A172 (cell line): ENCODE measurements at places on chromosomes 3 and 15. TPM values are rescaled to one million over a fixed set of nuclear protein-coding genes. Genes with fewer than 3 reads are reported as not detected.

The SNUPN gene
- 39.3 and 53.6 TPM in 2 replicates for total RNA-seq

The TERC gene
- 145 and 302 TPM in 2 replicates for total RNA-seq

The KNSTRN gene
- 117 and 130 TPM in 2 replicates for total RNA-seq

The SCAANT1 gene
- not detected in 2 replicates for total RNA-seq

The CFAP100 gene
- not detected in 2 replicates for total RNA-seq

The DYNC1LI1 gene
- total RNA-seq, result 77.6 and 104 TPM in 2 replicates

The SLC22A14 gene
- not detected in 2 replicates for total RNA-seq

The MNS1 gene
- 7.8 and 9.3 TPM in 2 replicates for total RNA-seq

The CMTM7 gene
- 8.5 and 13.9 TPM in 2 replicates for total RNA-seq

The ZCWPW2 gene
- total RNA-seq, result not detected in 2 replicates

The NR1I2 gene
- total RNA-seq, result not detected in 2 replicates

DNA sequence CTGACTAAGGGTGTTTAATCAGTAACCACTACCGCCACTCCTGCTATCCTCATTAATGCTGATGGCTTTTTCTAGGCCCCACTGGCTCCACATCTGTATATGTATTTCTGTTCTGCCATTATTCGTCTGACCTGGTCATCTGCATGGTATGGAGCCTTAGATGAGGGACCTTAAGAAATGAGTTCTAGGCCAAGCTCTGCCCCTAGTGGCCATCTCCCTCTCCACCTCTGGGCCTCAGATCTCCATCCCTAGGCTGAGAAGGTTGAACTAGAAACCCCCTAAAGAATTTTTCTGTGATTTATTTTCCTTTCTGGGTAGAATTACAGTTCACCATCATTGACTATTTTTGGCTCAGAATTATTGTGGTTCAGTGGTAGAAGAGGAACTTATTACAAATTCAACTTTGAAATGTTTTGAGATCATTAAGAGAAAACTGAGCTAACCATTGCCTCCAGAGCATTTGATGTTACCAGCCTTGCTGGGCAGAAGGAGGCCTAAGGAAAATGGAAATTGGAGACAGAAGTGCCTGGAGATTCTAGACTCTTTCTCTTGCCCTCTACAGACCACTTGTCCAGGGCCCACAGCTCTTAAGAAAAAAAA, 325.2 kb upstream of the NR2E3 start:
- DNase-seq, result no peak

- no peak for DNase-seq
Measured at GRCh38 chr15:72820278-72820677, 36.7 kb upstream of the ADPGK start.

GRCh38 chr3:28907616-28908015, 373.3 kb upstream of the RBMS3 start:
- DNase-seq, result no peak

- DNase-seq, result peak; percentile 87
Measured at GRCh38 chr15:80455668-80456442, 51.7 kb downstream of the ARNT2 start.

DNA sequence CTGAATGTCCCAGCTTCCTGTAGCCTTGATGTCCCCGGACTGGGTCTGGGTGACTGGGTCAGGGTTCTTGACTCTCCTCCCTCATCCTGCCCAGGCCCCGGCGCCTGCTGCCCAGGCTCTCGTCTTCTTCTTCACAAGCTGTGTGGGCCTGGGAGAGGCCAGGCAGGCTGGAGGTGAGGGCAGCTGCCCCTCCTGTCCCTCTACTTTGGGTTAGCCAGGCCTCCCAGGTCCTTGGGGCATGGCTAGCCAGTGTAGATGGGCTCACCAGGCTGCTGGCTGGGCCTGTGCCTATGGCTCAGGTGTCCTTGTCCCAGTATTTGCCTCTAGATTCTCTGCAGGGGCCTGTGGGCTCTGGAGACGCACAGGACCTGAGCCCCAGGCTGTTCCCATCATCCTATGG, 31.8 kb downstream of the TKT start:
- DNase-seq, result no peak

GRCh38 chr3:49511639-49512038, 41.6 kb downstream of the DAG1 start:
- no peak for DNase-seq

DNA sequence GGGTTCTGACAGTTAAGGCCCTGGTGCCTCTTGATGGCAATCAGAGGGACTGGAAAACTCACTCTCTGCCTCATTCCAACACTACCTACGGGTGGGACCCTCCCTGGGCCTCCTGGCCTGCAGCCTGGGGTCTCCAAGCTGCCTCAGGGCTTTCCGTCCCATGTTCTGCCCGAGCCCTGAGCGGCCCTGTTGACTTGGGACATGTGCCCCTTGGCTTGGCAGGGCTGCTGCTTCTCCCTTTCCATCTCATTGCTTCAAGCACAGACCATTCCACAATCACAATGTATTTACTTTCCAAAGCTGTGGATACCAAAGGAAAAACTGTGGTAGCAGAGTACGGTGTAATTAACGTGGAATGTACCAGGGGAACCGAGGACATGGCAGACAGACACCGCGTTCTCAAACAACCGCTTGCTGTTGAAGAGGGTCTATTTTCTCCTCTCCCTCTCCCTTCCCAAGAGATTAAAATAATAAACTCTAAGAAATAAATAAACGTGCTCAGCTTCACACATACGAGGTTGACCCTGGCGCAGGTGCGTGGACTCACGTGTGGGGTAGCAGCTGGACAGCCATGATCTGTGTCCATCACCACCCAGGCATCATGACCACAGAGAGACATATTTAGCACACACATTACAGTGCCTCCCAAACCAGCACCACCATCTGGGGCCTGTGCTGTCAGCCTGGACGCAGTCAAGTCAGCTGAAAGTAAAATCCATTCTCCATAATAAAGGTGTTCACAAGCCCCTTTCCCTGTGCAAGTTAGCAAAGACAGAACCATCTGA, 172.0 kb downstream of the XXYLT1 start:
- DNase-seq, result no peak

DNA sequence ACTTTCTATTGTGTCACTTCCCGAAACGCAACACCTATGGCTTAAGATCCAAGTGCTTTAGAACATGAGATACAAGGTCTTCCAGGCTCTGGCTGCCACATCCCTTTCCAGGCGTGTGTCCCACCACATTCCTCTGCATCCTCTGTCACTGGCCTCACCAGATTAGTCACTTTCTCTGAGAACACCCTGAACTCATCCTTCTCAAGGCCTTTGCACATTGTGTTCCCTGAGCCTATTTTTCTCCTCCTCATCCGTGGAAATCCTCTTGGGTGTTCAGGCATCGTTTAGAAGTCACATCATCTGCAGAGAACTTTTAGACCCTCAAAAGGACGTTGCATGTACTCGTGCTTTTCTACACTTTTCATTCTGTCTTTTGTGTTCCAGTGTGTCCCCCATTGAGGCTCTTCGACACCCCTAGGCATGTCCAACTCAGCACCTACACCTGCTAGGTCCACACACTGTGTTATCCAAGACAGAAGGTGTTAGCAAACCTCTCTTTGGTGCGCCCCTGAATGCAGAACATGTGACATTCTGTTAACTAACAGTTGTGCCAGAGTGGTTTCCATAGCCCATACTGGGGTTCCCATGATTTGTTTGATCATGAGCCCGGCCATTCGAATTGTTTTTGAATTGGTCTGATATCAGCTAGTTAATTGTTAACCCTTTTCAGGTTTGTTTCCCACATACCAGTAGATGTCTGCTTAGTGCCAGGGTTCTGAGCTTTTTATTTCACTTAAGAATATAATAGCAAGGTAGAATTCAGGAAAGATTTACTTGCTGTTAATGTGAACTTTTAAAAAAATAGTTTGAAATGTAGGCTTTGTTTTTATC, 67.2 kb downstream of the LPP start:
- no peak for DNase-seq

- no peak for DNase-seq
Measured at GRCh38 chr3:49339581-49339940, 292 bp downstream of the USP4 start.

DNA sequence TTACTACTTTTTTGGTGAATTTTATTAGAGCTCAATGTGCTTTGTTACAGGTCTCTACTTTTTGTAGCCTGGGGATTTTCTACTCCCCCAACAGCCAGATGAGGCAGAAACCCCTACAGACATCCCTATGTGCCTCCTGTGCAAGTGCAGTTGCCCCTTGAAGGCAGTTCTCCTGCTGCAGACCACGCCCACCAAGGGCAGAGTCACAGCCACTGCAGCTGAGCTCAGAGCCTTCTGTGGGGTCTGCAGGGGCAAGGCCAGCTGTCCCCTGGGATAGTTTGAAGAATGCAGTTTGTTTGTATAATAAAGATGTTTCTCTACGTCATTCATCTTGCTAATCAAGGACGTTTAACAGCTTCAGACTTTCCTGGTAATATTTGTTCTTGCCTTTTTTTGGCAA, 76.8 kb downstream of the NPAP1 start:
- DNase-seq, result no peak

DNA sequence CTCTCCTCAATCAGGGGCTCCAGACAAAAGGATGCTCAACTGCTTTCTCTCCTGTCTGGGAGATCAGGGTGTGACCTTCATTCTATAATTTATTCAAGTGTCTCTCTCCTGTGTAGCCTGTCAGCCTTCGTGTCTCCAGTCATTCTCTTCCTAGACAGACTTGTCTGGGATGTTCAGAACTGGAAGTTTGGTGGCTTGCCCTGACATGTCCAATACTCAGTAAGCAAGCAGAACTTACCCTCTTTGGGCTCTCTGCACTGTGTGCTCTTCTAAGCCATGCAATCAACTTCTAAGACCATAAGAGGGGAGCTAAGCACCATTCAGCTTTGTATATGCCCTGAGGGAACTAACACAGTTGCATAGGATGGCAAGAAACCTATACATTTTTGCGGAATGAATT, 14.1 kb downstream of the ACKR2 start:
- DNase-seq, result no peak

- DNase-seq, result no peak
Measured at GRCh38 chr3:71753701-71754609, at the start of gene GPR27. TSS of gene GPR27 (plus strand) at chr3:71753855. CDS start at chr3:71754050, 195 bp downstream.

- peak; percentile 17 for DNase-seq
Measured at GRCh38 chr3:182412066-182412465, 381.2 kb upstream of the ATP11B start.

- DNase-seq, result no peak
Measured at GRCh38 chr15:93165734-93166470, 76.9 kb upstream of the RGMA start.

GRCh38 chr3:194974468-194975135, 288.9 kb downstream of the FAM43A start:
- no peak for DNase-seq

GRCh38 chr3:194989241-194989640, 281.7 kb downstream of the XXYLT1 start:
- no peak for DNase-seq

DNA sequence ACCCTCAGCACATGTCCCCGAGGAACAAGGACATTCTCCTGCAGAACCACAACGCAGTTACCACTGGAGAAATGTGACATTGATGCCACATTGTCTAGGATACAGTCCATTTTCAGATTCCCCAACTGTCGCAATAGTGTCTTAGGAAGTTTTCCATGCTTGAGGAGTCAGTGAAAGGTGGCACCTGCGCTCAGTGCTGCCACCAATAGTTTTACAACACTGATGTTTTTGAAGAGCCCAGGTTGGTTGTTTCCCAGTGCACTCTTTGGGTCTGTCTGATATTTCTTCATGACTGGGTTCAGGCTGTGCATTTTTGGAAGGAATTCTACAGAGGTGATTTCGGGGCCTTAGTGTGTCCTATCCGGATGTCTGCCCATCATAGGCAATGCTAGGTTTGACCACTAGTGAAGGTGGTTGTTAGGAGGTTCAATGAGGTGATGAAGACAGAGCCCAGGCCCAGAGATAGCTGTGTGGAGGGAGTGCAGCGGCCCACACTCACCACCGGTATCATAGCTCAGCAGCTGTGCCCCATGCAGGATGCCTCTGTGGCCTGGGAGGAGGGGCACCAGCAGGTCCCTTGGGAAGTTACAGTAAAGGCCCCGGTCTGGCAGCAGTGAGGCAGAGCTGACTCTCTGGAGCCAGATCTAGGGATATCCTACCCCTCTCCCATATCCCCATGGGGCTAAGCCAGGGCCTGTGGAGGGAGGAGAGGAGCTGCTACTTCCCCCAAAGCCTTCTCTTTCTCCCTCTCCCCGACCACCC, 96.6 kb downstream of the DNAJB8 start:
- no peak for DNase-seq

DNA sequence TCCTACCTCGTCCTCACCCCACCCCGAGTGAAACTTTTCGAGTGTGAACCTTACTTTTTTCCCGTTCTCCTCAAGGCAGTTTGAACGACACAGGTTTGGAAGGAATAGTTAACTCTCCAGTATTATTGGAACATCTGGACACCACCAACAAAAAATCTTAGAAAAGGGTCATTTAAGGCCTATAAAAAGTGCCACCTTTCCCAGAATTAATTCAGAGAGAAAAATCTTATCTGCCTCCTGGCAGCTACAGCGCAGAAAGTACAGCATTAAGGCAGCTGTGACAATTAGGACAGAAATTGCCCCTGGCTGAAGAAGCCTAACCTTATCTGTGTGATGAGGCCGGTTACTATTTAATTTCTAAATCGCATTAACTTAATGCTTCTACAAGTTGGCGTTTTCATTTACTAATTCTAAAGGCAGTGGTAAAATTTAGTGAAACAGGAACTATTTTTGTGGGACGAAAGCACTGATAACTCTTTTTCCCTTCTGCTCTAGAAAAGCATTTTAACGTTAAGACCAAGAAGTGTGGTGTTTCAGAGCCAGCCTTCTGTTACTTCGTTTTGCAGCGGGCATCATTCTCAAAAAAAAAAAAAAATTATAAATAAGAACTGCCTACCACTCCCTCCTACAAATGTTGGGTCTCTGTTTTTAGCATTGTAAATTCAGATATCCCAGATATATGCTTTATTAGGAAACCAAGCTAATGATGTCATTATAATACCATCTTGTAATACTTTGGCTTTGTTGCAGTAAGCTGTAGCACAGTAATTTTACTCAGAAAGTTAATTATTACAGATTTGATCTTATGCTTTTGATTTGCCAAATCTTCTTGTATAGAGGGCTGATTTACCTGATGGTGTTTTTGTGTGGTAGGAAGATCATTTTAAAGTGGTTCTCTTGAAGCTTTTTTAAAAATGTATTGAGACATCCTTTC, 1.4 kb downstream of the ATP11B start:
- DNase-seq, result no peak

- no peak for DNase-seq
Measured at GRCh38 chr3:188404701-188405100, 250.7 kb downstream of the LPP start.

GRCh38 chr3:69425249-69425648, 39.4 kb upstream of the FRMD4B start:
- DNase-seq, result peak; percentile 29

- no peak for DNase-seq
Measured at GRCh38 chr15:70714565-70714964, 48.8 kb downstream of the UACA start.

DNA sequence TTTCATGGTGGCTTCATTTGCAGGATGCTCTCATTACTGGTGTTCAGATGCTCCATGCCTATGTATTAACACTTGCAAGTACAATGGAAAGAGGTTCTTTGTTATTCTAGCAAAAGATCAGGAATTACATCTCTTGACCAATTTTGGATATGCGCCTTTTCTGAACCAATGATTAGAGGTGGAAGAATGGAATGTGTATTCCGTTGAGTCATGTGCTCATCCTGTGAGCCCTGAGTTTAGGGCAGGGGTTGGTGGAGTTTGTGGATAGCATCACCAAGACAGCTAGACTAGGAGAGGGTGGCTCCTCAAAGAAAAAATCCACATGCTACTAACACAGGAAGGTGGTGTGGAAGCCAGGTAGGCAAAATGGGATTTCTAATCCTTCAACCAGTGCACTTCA, 80.7 kb upstream of the SLC25A26 start:
- no peak for DNase-seq
